Astrocyte of the cerebellum (primary cell): ENCODE measurements at places on chromosomes 13 and 19.

- no peak for DNase-seq
Measured at GRCh38 chr19:10372690-10373089, 7.7 kb downstream of the TYK2 start.

DNA sequence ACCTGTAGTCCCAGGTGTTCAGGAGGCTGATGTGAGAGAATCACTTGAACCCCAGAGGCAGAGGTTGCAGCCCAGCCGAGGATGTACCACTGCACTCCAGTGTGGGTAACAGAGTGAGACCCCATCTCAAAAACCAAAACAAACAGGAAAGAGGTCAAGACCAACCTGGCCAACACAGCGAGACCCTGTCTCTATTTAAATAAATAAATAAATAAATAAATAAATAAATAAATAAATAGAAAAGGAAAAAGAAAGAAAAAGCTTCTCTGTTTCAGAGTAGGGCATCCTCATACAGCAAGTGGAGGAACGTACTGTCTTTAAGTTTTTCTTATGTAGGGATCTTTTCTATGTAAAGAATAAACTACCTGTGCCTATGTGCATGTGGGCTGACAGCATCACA lies 2.3 kb downstream of the ZNF700 start:
- no peak for DNase-seq

- DNase-seq: peak; percentile 16
Measured at GRCh38 chr19:47436712-47437401, 17.5 kb upstream of the MEIS3 start.

- no peak for DNase-seq
Measured at GRCh38 chr19:51361239-51361638, 4.9 kb downstream of the ETFB start.

DNA sequence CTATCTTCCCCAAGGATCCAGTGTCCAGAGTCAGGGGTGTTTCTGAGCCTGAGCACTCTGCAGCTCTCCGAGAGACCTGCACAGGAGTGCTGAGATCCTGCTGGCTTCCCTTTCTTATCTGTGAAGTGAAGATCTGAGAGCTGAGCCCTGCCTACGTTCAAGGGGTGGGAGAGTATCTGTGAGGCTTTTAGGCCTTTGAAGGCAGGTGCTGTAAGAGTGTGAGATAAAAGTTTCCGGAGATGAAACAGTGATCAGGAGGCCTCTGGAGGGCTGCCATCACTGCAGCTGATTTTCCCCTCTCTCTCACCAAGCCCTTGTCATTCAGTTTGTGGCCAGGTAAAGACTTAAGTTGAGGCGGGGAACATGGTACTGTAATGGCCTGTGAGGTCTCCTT lies 83.1 kb downstream of the AKAP11 start:
- DNase-seq: no peak

GRCh38 chr13:21047591-21048282 lies 13.6 kb downstream of the LATS2 start:
- no peak for DNase-seq

- no peak for DNase-seq
Measured at GRCh38 chr13:105069106-105069505, 1466.4 kb downstream of the EFNB2 start.
